CD4-positive, alpha-beta T cell treated with Interleukin-2 at 100 ng/mL for 4 hours (primary cell): ENCODE measurements at places on chromosomes 1 and 21.

GRCh38 chr21:37130971-37131370 lies 57.9 kb downstream of the TTC3 start:
- DNase-seq = no peak

- DNase-seq = no peak
These were observed 1.5 kb downstream of the SPATC1L start for GRCh38 chr21:46182548-46183336.

DNA sequence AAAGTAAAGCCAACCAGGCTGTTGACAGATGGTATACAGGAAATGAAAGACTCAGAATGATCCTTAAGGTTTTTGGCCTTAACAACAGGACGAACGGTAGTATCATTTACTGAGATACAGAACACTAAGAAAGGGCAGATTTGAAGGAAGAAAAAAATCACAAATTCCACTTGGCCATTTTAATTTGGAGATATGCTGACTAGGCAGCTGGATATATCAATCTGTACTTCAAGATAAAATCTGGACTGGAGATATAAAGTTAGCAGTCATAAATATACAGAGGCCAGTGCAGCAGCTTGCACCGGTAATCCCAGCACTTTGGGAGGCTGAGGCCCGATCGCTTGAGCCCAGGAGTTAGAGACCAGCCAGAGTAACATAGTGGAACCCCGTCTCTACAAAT lies 1.3 kb downstream of the NVL start:
- DNase-seq = no peak

- DNase-seq = no peak
These were observed 61.1 kb downstream of the FMN2 start for GRCh38 chr1:240152611-240153297.

- no peak for DNase-seq
These were observed 572.0 kb downstream of the PTPRU start for GRCh38 chr1:29808141-29808995.

- DNase-seq = no peak
These were observed 29.4 kb downstream of the SNX27 start for GRCh38 chr1:151641229-151641628.
